ENCODE measurements at places on chromosomes 6 and 20.

GRCh38 chr6:105526225-105526872, 123.5 kb upstream of the PREP start:
- DNase-seq, result no peak

GRCh38 chr6:37442416-37443215, 9.6 kb downstream of the CMTR1 start:
- no peak for DNase-seq

- no peak for DNase-seq
These were observed 342.8 kb downstream of the FOXA2 start for GRCh38 chr20:22241609-22242008.

DNA sequence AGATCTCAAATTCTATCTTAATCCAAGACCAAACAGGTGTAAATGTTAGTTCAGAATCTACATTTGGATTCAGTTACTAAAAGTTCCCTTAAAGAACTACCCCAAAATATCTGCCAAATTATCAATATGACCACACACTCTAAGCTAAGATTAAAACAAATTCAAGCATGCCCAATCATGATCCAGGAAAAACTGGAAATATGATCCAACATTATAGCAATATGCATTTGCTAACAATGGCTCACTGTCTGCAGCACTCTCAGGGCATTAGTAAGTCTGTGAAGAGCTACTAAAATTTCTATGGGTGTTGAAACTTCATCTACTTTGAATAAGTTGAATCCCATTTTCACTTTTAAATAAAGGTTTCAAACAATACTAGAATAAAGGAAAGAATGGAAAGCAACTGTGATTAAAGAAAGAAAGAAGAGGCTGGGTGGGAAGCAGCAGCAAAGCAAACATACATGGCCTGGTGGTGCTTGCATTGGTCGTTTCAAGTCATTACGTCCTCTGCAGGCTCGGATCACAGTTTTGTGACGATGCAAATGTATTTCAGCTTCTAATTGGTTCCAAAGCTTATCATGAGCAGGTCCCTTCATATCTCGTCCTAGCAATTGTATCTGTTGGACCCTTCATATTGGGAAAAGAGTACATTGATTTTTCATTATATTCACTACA, 29.2 kb downstream of the GOPC start:
- no peak for DNase-seq

DNA sequence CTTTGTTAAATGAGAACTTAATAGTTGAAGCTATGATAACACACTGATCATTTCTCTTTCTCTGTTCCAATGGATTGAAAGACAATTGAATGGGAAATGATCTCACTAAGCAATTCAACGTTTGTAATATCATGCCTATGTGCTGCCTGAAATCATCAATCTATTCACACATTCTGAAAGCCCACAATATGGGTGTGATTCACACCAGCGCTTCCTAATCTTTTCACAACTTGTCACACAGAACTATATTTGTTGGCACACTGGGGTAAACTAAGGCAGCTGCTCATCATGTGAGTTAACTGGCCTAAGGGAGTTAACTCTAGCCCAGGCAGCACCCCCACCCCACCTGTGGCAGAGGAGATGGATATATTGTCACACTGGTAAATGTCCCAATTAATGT, 37.1 kb upstream of the UTRN start:
- DNase-seq, result no peak

DNA sequence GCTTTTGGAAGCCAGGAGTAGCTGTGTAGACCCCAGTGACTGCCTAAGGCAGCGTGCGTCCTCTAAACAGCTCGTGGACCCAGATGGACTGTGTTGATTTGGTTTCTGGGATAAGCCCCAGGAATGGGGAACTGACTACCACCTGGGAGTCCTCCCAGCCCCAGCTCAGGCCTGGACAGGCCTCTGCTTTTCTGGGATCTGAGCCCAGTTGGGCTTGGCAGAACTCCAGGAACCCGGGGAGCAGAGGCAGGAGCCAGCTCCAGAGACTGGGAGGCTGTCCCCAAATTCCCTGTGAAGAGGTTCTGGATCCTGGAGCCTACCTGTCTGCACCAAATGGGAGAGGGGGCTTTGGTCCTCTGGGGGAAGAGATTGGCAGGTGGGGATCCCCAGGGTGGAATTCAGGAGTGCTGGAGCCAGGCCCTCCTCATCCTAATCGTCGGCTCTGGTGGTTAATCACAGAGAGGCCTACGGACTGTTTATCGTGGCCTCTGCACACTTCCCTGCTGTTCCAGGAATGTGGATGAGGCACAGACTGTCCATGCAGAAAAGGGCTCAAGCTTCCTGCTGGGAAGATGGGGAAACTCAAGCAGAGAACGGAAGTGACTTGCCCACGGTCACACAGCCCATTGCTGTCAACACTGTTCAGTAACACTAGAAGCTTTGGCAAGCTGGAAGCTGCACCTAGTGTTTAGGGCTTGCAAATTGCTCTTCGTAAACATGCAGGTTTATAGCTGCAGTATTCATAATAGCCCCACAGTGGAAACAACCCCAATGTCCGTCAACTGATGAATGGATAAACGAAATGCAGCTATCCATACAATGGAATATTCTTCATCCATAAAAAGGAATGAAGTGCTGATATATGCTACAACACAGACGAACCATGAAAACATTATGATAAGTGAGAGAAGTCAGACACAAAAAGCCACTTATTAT, 100.6 kb downstream of the KCNB1 start:
- no peak for DNase-seq

DNA sequence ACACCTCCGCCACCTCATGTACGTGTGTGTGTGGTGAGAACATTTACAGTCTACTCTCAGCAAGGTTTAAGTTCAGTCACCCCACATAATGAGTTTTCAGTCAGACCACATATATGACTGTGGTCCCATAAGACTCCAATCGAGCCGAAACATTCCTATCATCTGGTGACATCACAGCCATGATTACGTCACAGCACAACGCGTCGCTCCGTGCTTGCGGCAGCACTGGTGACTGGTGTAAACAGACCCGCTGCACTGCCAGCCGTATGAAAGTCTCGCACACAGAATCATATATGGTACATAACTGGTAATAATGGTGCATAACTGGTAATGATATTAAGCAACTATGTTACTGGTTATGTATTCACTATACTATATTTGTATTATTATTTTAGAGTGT, 150.7 kb downstream of the DLL1 start:
- no peak for DNase-seq

- DNase-seq, result no peak
These were observed 681.2 kb downstream of the HDGFL1 start for GRCh38 chr6:23250556-23250955.

DNA sequence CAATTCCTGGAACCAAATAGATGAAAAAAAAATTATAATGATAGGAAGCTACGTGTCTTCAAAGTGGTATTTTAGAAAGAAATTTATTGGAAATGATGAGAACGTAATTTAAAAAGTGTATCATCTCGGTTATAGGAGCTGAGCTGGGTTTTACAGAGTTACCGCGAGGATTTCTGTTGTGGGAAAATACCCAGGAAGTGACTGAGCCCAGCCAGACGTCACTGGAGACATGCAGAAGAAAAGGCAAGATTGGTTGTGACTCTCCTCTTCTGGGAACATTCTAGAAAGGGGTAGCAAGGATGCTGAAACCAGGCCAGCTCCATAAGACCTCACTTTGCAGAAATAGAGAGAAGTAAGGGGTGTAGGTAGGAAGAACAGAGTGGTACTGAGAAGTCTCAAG, 95.9 kb upstream of the ADGRF1 start:
- DNase-seq, result no peak

GRCh38 chr20:51387125-51387875, 155.2 kb downstream of the NFATC2 start:
- DNase-seq, result no peak

- no peak for DNase-seq
These were observed 209.8 kb downstream of the ATXN1 start for GRCh38 chr6:16551466-16551865.

- DNase-seq, result no peak
These were observed 108.6 kb downstream of the ESR1 start for GRCh38 chr6:151916075-151916474.

GRCh38 chr20:21706261-21707195, 1.1 kb downstream of the PAX1 start:
- DNase-seq, result no peak

DNA sequence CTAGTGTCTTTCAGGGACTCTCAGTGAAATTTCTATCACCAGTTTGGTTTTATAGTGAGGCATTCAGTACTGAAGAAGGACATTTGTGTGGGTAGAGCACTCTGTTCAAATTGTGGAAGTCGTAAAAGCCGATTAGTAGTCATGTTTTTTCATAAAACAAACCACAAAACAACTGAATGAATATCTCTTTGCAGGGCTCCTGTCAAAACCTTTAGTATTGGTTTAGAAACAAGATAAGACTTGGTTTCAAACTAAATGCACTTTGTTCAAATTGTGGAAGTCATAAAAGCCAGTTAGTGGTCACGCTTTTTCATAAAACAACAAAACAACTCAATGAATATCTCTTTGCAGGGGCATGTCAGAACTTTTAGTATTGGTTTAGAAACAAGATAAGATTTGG, 23.8 kb downstream of the ADGRF4 start:
- DNase-seq, result no peak

DNA sequence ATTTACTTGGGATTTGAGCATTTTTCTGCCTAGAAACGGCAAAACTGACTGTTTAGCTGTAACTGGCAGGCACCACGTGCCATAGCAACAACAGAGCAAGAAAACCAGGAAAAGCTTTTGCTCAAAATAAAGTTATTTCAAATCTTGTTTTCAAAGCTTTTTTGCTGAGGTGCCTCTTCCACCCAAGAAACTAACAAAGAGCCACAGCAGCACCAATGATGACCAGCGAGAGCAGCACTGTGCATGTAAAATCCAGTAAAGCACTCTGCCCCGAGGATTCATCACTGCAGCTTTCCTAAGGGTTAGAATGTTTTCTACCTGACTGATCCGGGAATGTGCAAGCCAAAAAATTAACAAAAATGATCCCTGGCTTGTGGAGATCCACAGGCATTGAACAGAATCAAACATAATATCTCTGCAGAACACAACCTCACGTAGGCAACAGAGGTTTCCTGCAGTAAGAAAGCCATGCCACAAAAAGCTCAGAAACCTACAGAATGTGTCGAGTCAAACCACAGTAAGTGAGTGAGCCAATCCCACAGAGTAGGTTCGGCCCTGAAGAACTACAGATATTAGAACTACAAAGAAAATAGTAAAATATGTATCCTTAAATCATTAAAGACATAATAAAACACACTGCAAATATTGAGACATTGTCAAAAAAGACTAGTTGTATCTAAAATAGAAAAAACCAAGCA, 7.4 kb upstream of the ULBP3 start:
- DNase-seq, result no peak

- no peak for DNase-seq
These were observed 175.8 kb downstream of the GMPR start for GRCh38 chr6:16414205-16414604.

DNA sequence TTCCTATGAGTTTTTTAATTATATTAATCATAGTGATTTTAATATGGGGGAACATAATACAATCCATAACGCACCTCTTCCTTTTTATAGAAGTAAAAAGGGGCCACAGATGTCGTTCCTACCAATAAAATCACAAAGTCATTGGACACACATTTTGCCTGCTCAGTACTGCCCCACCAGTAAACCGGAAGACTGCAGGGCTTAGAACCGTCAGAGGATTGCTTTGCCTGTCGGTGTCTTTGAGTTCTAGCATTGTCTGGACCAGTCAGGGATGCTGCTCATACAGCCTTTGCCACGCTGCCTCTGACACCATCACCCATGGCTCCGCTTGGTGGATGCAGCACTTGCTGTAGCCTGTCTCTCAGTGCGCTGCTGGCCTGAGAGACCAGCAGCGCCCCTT, 853.6 kb downstream of the C6orf118 start:
- no peak for DNase-seq

- no peak for DNase-seq
These were observed 481 bp downstream of the SERPINB6 start for GRCh38 chr6:2970753-2971419.

GRCh38 chr20:25318471-25319240, 70.8 kb downstream of the PYGB start:
- DNase-seq, result no peak

- no peak for DNase-seq
These were observed 145.3 kb upstream of the NRN1 start for GRCh38 chr6:6152060-6152459.

- DNase-seq, result no peak
These were observed 1.6 kb downstream of the SIRPD start for GRCh38 chr20:1555952-1556351.

DNA sequence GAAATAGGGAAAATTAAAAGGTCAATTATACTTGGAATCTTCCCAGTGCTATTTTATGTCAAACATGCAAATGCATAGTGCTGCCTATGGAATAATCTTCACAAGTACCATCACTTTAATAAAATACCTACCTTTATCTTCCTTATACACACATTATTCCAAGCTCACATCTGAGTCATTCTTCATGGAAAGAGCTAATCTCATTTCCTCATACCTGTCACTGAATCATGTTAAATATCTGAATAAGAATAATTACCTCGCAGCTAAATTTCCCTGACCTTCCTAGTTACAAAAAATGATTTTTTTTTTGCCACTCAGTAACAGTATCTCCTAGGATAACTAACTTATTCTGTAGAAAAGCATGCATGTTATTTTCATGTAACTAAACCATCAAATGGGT, 661.4 kb upstream of the HS3ST5 start:
- DNase-seq, result no peak

Measured in stimulated activated CD4-positive, alpha-beta T cell treated with anti-CD3 and anti-CD28 coated beads, TNF-alpha, amount 100 ng/mL, for 24 hours (primary cell).